ENCODE measurements at places on chromosomes 4 and X.

DNA sequence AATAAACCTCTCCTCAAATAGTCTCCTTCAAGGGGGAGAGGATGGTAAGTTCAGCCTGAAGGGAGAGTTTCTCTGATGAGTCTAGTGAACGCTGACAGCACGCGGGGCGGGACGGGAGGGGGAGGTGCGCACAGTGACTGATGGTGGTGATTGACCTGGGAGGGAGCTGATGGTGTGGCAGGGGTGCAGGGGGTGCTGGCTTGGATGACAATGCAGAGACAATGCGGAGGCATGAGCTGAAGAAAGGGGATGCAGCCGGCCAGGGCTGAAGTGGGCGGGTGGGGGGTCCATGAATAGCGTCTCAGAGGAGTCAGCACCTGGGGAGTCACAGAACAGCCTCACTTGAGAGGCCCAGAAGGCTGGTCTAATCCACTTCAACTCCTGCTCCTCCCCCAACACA is 142.5 kb upstream of the PJA1 start:
- DNase-seq: no peak

GRCh38 chr4:6134612-6135220 is 65.6 kb downstream of the JAKMIP1 start:
- DNase-seq: peak; percentile 51

- no peak for DNase-seq
Observed at GRCh38 chr4:2043396-2044118, 15.6 kb upstream of the NAT8L start.

GRCh38 chr4:77728420-77728819 is 90.7 kb downstream of the CNOT6L start:
- DNase-seq: no peak

GRCh38 chr4:186169333-186169944 is 21.9 kb upstream of the CYP4V2 start:
- no peak for DNase-seq

DNA sequence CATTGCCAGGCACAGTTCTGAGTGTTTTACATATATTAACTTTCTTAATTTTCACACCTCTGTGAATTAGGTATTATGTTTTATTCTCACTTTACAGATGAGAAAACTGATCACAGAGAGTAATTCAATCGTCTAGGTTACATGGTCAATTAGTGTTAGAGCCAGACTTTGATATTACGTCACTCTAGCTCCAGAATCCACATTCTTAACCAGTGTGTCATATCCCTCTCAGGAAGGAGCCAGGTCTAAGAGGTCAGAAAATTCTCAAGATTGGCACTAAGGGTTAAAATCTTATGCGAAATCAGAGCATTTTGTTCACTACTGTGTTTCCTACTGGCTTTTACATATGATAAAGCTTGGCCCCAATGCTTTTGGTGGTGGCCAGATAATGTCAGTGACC is 7.4 kb downstream of the DMP1 start:
- peak; percentile 51 for DNase-seq

DNA sequence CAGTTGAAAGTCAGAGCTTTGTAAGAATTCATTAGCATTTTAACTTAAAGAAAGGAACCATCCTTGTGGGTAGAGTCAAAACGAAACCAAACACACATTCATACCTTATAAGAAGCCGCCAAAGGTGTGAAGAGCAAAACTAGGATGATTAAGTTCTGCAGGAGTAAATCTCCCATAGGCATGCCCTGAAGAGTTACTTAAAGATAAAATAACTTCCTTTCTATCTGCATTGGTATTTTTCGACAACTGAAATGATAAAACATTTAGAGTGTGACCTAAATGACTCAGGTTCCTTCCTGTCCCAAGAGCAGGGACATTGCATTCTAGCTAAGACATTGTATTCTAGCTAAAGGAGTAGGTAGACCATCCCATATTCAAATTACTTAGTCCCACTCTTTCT is 75.3 kb downstream of the BCOR start:
- no peak for DNase-seq

DNA sequence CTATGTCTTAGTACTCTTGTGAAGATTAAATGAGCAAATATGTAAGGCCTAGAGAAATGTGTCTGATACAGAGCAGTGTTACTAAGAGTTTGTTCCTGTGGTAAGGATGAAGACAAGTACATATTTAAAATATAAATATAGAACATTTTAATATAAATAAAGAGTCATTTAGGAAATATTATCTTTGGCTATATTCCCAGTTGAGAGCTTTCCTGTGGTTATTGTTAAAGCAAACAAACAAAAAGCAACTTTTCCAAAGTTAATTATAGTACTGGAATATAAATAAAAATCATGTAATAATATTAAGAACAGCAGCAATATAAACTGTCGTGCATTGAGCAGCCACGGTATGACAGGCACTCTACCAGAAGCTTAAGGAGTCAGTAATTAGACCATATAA is 472.5 kb downstream of the INPP4B start:
- no peak for DNase-seq

DNA sequence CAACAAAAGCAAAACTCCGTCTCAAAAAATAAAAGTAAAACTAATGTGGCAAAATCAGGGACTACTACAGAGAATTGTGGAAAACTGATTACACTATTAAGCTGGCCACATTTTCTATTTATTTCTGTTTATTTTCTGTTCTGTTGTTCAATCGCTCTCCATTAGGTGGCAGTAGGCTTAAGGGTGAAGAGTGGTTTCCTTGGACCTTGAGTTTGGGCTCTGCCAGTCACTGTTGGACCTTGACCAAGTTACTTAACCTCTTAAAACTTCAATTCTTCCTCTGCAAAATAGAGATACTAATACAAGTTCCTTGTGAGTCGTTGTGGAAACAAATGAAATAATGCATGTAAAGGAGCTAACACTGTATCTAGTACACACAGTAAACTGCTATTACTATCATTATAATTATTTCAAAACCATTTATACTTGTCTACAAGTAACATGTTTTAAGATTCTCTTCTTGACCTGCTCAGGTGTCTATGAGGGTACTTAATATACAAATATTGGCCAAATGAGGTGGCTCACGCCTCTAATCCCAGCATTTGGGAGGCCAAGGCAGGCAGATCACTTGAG is 15.2 kb downstream of the HSD17B11 start:
- peak; percentile 22 for DNase-seq

DNA sequence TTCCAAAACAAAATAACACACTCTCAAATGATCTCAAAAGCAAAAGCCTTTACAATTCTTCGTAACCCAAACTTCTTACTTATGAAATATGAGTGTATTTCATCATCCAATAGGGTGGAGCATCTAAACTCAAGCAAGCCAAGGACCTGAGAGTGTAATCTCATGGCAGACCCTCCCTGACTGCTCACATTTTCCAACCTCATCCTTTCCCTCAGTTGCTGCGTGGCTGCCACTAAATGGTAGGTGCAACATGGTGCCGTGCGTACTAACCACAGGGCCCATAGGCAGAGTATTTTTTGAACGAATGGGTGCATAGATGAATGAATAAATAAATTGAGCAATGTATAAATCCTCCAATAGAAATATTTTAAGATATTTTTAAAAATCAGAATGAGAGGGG is 45.4 kb downstream of the TTC29 start:
- no peak for DNase-seq

- no peak for DNase-seq
Observed at GRCh38 chr4:48100256-48100655, 33.8 kb downstream of the TXK start.

- no peak for DNase-seq
Observed at GRCh38 chrX:132802033-132802432, 156.4 kb downstream of the HS6ST2 start.

- no peak for DNase-seq
Observed at GRCh38 chr4:52093466-52093865, 42.4 kb downstream of the SPATA18 start.

DNA sequence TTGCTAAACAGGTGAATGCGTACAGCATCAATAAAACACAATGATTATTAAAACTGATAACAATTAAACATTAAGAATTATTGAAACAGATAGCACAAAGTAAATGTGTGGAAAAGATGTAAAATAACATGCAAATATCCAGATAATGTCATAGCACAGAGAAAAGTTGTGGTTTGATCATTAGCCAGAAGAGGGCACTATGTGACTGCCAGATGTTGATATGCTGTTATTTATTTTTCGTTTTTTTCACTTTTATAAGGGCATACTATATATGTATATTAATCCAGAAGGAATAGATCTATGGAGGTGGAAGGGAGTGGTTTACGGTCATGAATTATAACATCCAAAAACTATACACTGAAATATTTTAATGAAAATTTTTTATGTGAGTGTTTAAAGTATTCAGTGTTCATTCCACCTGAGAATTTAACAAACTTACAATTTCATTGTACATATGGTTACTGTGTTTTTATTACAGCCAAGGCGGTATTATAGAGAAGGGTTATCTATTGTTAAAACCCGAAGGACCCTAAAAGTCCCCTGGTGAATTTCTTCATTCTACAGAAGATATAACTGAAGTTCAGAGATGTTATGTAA is 211.9 kb upstream of the UGT8 start:
- DNase-seq: peak; percentile 38

- peak; percentile 16 for DNase-seq
Observed at GRCh38 chr4:102684610-102685052, 76.1 kb downstream of the MANBA start.

- DNase-seq: peak; percentile 24
Observed at GRCh38 chr4:114780205-114780604, 181.6 kb downstream of the UGT8 start.

DNA sequence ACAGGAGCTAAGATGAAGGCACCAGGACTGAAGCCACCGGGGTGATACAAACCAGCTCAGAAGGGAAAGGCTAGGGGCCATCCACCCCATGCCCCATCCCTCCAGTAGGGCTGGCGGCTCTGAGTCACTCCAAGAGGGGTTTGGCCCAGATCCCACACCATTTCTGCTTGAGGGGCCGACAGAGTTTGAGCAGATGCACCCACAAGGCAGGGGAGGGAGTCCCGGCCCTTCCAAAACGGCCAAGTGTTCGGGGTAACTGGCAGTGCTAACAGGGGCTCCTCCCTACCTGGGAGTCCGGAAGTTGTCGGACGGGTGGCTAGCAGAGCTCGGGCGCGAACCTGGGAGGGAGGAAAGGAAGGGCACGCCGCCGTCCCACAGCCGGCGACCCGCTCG is 412 bp downstream of the SLC10A3 start:
- no peak for DNase-seq

- peak; percentile 19 for DNase-seq
Observed at GRCh38 chrX:39855748-39856129, 242.0 kb downstream of the BCOR start.

DNA sequence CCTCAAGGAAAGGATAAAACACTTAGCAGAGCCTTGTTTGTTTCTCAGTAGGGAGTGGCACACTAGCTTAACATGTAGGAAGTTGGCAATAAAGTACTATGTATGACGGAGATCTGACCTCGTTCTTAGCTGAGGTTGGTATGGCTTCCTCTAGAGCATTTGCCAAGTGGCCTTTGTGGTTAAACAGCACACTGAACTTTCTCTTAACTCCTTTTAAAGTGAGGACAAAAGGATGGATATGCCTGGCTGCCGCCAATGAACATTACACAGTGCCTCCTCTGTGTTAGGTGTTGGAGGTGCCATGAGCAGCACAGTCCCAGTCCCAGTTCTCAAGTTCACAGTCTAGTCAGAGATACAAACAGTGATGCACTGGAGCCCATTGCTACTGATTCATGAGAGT is 54.4 kb downstream of the VGLL1 start:
- DNase-seq: no peak

GRCh38 chrX:10157543-10157942 is 768 bp downstream of the CLCN4 start:
- DNase-seq: no peak

GRCh38 chrX:40623665-40624064 is 437 bp downstream of the MPC1L start:
- DNase-seq: no peak

DNA sequence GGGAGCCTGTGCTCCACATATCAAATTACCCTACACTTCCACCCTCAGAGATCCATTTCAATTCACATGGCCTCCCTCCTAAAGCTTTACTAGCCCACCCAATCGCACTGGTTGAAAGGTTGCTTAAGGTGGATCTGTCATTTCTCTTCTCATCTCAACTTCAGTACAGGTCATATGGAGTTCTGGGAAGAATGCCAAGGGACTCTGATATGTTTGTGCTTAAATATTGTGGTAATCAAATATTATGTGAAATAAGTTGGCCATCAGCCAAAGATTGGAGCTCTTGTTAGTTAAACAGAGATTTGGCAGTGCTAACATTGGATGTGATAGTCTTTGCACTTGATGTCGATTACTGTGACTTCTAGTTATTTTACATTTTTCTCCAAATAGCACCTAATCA is 20.5 kb downstream of the SEPTIN6 start:
- no peak for DNase-seq

GRCh38 chr4:2073808-2074481 is 14.8 kb downstream of the NAT8L start:
- no peak for DNase-seq

- no peak for DNase-seq
Observed at GRCh38 chr4:153809307-153809706, 20.4 kb upstream of the SFRP2 start.

GRCh38 chr4:152763796-152764195 is 15.7 kb downstream of the TIGD4 start:
- no peak for DNase-seq

- no peak for DNase-seq
Observed at GRCh38 chr4:5808081-5808741, 84.7 kb downstream of the CRMP1 start.

DNA sequence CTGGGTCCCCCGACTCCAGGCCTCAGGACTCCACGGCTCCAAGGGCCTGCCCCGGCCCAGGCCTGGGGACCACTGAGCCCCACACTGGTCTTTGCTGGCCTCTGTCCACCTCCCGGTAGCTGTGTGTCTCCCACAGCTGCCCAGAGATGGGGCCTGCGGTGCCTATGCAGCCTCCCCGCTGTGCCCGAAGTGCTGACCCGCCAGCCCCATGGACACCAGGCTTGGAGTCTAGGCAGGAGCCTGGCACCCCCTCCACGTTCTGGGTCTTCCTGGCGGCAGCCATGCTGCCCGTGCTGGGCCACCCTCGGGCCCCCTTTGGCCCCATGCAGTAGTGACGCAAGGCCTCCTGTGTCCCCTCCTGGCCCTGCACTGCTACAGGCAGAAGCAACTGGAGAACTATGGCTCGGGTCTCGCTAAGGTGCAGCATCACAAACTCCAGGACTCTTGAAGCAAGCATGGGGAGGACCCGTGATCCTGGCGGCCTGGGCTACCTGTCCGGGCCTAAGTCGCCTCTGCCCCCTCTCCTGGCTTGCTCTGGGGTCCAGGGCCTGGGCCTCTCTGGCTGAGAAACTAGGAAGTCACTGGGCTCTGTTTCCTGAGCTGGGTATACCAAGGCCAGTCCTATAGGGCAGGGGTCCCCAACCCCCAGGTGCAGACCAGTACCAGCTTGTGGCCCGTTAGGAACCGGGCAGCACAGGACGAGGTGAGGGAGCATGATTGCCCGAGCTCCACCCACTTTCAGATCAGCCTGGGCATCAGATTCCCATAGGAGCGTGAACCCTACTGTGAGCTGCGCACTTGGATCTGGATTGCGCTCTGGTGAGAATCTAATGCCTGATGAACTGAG is 917 bp downstream of the MYL5 start:
- DNase-seq: no peak

GRCh38 chr4:179196511-179196910 is 1754.3 kb upstream of the AGA start:
- DNase-seq: no peak

GRCh38 chr4:57280481-57280880 is 170.3 kb upstream of the IGFBP7 start:
- no peak for DNase-seq

All from HCT116 (cell line).